ENCODE measurements at places on chromosomes 6 and 20.

- DNase-seq, result no peak
Measured at GRCh38 chr6:10409731-10410206, 5.1 kb downstream of the TFAP2A start.

GRCh38 chr6:167589615-167589940 lies 237.1 kb upstream of the AFDN start:
- no peak for DNase-seq

GRCh38 chr20:14214046-14214445 lies 123.4 kb downstream of the FLRT3 start:
- DNase-seq, result no peak

- no peak for DNase-seq
Measured at GRCh38 chr6:44025226-44025625, 102.0 kb downstream of the MRPL14 start.

- DNase-seq, result no peak
Measured at GRCh38 chr20:63167918-63168520, 47.9 kb downstream of the YTHDF1 start.

DNA sequence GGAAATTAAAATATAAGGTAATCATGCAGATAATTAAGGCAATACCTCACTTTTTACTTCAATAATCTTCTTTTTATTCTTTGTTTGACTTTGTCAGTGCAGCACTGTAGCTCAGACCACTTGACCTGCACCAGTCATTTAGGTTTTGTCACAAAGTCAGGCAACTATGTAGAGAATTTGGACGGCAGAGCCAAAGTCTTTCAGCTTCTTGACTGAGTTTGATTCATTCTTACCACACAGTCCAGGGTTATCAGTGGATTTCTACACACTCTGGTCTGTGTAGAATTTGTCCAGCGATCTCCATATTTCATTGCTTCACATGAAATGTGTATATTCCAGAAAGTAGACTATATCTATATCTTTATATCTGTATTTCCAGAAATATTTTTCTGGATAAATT lies 107.3 kb downstream of the TFAP2B start:
- no peak for DNase-seq

DNA sequence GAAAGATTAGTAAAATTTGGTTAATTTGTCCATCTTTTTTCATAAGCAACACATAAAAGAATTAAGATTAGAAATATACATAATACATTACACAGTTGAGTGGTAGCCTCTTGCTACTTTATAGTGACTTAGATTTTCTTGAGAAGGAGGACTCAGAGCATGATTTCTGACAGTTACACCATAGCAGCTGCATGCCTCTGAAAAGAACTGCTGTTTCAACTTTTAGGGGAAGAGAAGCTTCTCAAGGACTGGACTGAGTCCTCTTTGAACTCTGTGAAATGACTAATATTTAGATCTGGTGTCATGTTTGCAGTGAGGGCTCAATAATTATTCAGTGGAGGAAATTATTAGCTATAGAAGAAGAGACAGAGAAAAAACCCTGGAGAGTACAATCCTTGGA lies 272.5 kb downstream of the BTBD9 start:
- no peak for DNase-seq

GRCh38 chr20:23626040-23626620 lies 11.6 kb downstream of the CST3 start:
- DNase-seq, result peak; percentile 35

GRCh38 chr6:30601815-30602641 lies 15.0 kb downstream of the PPP1R10 start:
- DNase-seq, result no peak

GRCh38 chr20:57724610-57725405 lies 15.0 kb upstream of the PMEPA1 start:
- DNase-seq, result no peak

GRCh38 chr6:62429781-62430180 lies 143.8 kb upstream of the KHDRBS2 start:
- DNase-seq, result no peak

- DNase-seq, result no peak
Measured at GRCh38 chr6:169445227-169445626, 191.6 kb upstream of the THBS2 start.

GRCh38 chr20:10596710-10597121 lies 77.1 kb downstream of the JAG1 start:
- no peak for DNase-seq

DNA sequence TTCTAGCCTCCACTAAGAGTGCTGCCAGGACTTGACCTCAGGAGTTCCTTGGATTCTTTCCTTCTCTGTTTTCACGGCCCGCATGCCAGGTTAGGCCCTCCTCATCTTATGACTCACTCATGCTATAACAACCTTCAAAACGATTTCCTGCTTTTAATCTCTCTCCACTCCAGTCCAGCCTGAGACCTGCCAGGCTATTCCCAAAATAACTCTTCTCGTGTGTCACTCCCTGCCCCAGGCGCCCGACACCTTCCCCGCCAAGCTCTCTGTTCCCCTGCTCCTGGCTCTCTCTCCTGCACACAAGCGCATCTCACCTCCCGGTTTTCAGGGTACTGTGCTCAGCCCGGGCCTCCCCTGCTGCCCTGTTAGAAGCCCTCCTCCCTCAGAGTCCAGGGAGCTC lies 64.1 kb upstream of the RPS6KA2 start:
- peak; percentile 56 for DNase-seq

DNA sequence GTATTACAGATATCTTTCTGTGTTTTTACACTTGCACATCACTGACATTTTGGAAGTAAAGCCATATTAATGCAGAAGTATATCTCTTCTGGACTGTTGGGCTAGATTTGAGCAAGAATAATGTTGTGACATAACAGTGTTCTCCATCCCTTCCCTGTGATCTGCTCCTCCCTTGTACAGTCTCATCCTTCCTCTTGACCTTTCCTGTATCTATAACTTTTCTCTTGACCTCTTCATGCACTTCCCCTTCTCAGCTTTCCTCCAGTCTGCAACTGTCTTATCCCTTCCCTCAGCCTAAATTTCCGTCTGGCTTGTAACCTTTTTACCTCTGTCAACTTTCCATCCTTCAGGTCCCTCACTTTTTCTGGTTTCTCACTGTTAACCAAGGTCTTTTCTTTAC lies 29.8 kb downstream of the NCOA3 start:
- no peak for DNase-seq
